SK-N-SH (cell line): ENCODE measurements at places on chromosomes 5 and 9.

GRCh38 chr9:137745541-137745991 lies 126.8 kb downstream of the EHMT1 start:
- H3K27me3 ChIP-seq = no peaks in the 10 kb centered on the region
- DNase-seq = no peak
- no peak overlapping the region for H3K4me3 ChIP-seq
- peaks cover 37% of the 10 kb centered on the region for H3K36me3 ChIP-seq
- H3K27ac ChIP-seq = no peak overlapping the region; the same call in 1 of the 2 replicates

GRCh38 chr9:25121811-25122210 lies 556.4 kb downstream of the TUSC1 start:
- no peak overlapping the region for H3K4me3 ChIP-seq
- no peak overlapping the region for H3K27ac ChIP-seq
- no peak for DNase-seq
- H3K27me3 ChIP-seq = no peaks in the 10 kb centered on the region
- no peaks in the 10 kb centered on the region for H3K36me3 ChIP-seq
- no peaks in the 10 kb centered on the region for H3K4me1 ChIP-seq

DNA sequence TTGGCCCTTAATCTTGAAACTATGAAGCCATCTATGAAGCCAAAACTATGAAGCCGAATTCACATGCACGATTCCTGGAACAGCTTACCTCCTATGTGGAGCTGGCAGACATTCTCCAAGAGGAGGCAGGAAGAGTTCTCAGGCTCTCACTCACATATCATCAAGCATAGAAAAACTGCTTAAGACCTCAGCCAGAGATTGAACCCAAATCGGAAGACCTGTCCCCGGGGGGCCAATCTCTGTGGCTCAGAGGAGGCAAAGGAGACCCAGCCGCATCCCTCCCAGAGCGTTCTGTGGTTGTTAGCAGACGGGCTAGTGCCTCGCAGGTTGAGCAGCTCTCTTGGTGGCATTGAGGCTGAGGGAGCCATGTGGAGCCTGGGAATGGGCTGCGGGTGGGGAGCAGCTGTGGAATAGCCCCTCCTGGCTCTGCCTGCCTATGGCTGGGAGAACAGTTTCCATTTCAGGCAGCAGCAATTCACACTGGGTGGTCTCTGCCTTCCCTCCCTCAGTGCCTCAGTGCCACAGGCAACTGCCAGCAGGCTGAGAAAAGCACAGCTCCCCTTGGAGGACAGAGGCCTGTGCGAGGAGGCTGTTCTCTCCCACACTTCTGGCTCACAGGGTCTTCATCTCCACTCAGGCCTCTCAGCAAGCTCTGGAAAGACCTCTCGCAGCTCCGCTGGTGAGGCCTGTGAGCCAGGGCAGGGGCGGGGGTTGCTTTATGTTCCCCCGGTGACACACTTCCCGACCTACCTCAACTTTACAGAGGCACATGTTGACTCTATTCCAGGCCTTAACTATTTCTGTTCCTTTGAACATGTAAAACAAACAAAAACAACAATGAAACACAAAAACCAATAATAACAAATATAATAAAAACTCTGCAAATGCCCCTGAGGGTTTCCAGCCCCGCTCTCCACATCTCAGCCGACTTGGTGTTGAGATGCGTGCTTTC lies 17.4 kb upstream of the TMEM174 start:
- H3K27ac ChIP-seq = no peak overlapping the region
- no peaks in the 10 kb centered on the region for H3K4me1 ChIP-seq
- no peak overlapping the region for H3K4me3 ChIP-seq
- DNase-seq = no peak
- no peaks in the 10 kb centered on the region for H3K27me3 ChIP-seq

- H3K4me3 ChIP-seq = no peak overlapping the region
- DNase-seq = no peak
- H3K36me3 ChIP-seq = no peaks in the 10 kb centered on the region
- H3K27me3 ChIP-seq = no peaks in the 10 kb centered on the region
- H3K27ac ChIP-seq = no peak overlapping the region
Observed at GRCh38 chr5:1133510-1134201, 21.8 kb upstream of the SLC12A7 start.

- H3K4me1 ChIP-seq = no peaks in the 10 kb centered on the region; the same call in 1 of the 2 replicates
- DNase-seq = no peak
- no peaks in the 10 kb centered on the region for H3K27me3 ChIP-seq
- H3K36me3 ChIP-seq = no peaks in the 10 kb centered on the region
- no peak overlapping the region for H3K4me3 ChIP-seq
- H3K27ac ChIP-seq = no peak overlapping the region
Observed at GRCh38 chr9:9603345-9603744, 1009.5 kb downstream of the PTPRD start.

- no peaks in the 10 kb centered on the region for H3K27me3 ChIP-seq
- peaks cover 25% of the 10 kb centered on the region for H3K36me3 ChIP-seq
- DNase-seq = no peak
- H3K27ac ChIP-seq = no peak overlapping the region
- H3K4me1 ChIP-seq = no peaks in the 10 kb centered on the region; the same call in none of the 2 replicates
Observed at GRCh38 chr5:66013397-66013796, 87.0 kb downstream of the ERBIN start.

- peaks cover 13% of the 10 kb centered on the region for H3K36me3 ChIP-seq
- H3K4me1 ChIP-seq = peaks cover 7% of the 10 kb centered on the region; the same call in 1 of the 2 replicates
- no peaks in the 10 kb centered on the region for H3K27me3 ChIP-seq
- H3K27ac ChIP-seq = no peak overlapping the region
Observed at GRCh38 chr5:172276214-172276613, 7.3 kb downstream of the UBTD2 start.

DNA sequence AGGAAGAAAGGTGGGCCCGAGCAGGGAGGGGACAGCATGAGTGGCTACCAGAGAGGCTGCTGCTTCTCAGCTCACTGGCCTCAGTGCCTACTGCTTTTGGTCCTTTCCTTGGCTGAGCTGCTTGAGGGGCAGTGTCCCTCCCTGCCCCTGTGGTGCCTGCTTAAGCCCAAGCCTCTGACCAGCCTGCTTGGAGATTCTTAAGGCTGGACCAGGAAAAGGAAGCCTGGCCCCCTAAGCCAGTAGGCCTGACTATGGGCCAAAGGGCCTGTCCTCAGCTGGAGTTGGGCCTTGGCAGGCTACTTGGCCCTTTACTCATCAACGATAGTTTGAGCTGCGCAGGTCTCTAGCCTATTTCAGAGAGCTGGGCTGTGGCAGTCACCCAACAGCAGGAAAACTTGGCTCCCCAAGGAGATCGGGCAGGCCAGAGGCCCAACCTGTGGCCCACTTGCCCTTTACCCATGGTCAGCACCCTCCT lies 24.9 kb downstream of the TCF7 start:
- no peaks in the 10 kb centered on the region for H3K27me3 ChIP-seq
- peaks cover 5% of the 10 kb centered on the region for H3K36me3 ChIP-seq
- peak overlapping the region; percentile 69; the same call in 1 of the 2 replicates for H3K27ac ChIP-seq
- no peak for DNase-seq
- H3K4me3 ChIP-seq = no peak overlapping the region

GRCh38 chr9:107172160-107172978 lies 110.7 kb upstream of the RAD23B start:
- no peak overlapping the region for H3K4me3 ChIP-seq
- no peak overlapping the region for H3K27ac ChIP-seq
- peak; percentile 63 for DNase-seq
- no peaks in the 10 kb centered on the region for H3K27me3 ChIP-seq
- H3K36me3 ChIP-seq = no peaks in the 10 kb centered on the region
- peaks cover 10% of the 10 kb centered on the region; the same call in 1 of the 2 replicates for H3K4me1 ChIP-seq

DNA sequence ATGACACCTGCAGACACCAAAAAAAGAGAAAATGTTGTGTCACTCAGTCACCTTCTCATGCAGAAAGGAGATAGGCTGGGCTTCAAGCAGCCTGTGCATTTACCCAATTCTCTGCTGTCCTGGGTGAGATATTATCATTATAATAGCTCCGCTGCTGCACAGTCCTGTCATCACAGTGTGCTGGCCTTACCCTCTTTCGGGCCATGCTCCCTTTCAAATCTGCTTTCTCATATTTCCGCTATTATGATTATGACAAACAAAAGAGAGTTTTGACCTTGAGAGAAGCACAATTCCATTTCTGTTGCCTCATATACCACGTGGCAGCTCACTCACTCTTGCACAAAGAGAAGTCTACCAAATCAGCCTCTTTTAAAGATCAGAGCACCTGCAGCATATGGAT lies 1350.1 kb upstream of the ACO1 start:
- no peaks in the 10 kb centered on the region for H3K27me3 ChIP-seq
- peaks cover 14% of the 10 kb centered on the region; the same call in 1 of the 2 replicates for H3K4me1 ChIP-seq
- no peak overlapping the region for H3K4me3 ChIP-seq
- no peaks in the 10 kb centered on the region for H3K36me3 ChIP-seq

- no peak overlapping the region for H3K4me3 ChIP-seq
- no peaks in the 10 kb centered on the region for H3K4me1 ChIP-seq
- H3K27ac ChIP-seq = no peak overlapping the region
- H3K27me3 ChIP-seq = peaks cover 90% of the 10 kb centered on the region
- DNase-seq = no peak
- H3K36me3 ChIP-seq = no peaks in the 10 kb centered on the region
Observed at GRCh38 chr9:136193891-136194279, 11.0 kb downstream of the LHX3 start.

- H3K4me3 ChIP-seq = no peak overlapping the region
- no peak for DNase-seq
- H3K4me1 ChIP-seq = no peaks in the 10 kb centered on the region
- H3K27me3 ChIP-seq = peaks cover 16% of the 10 kb centered on the region; the same call in 1 of the 2 replicates
- no peaks in the 10 kb centered on the region for H3K36me3 ChIP-seq
Observed at GRCh38 chr5:157159209-157159751, 6.8 kb downstream of the GARIN3 start.

- no peak overlapping the region for H3K27ac ChIP-seq
- no peaks in the 10 kb centered on the region for H3K27me3 ChIP-seq
Observed at GRCh38 chr5:85462957-85463356, 1078.3 kb upstream of the EDIL3 start.

DNA sequence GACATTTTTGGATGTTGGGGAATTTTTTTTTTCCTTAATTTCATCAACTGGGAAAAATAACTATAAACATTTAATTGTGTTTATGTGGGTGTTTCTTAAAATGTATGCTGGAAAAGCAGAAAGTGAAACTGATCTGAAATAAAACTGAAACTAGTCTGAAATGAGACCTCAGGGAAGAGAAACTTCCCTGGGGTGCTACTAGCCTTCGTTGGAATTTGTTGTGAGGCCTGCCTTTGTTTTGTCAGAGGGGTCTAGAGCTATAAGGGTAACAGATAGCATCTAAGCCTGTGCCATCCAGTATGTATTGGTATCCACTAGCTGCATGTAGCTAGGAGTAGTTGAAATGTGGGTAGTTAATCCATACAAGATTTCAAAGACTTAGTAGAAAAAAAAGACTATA lies 10.4 kb downstream of the ZNF618 start:
- no peaks in the 10 kb centered on the region for H3K4me1 ChIP-seq
- H3K4me3 ChIP-seq = peak overlapping the region; percentile 19; the same call in 1 of the 2 replicates
- peaks cover 11% of the 10 kb centered on the region for H3K36me3 ChIP-seq
- H3K27me3 ChIP-seq = no peaks in the 10 kb centered on the region

DNA sequence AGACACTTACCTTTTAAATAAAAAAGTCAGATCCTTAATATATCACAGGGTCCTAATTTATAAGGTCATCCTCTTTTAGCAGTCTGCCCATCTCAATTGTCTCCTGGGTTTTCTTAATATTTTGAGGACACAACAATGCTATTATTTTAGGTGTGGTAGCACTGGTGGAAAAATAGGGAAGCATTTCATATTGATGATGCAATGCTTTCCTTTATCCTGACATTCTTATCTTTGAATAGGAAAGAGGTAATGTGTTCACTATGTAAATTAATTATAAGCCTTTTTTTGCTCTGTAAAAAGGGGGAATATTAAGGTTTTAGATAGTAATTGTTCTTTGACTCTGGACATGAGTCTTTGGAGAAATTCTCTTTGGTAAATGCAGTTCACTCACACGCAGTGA lies 164.7 kb downstream of the YTHDC2 start:
- no peak for DNase-seq
- no peak overlapping the region for H3K4me3 ChIP-seq
- H3K36me3 ChIP-seq = no peaks in the 10 kb centered on the region
- H3K27ac ChIP-seq = no peak overlapping the region
- H3K27me3 ChIP-seq = no peaks in the 10 kb centered on the region

GRCh38 chr5:72607381-72607780 lies 100.2 kb upstream of the ZNF366 start:
- no peak for DNase-seq
- no peak overlapping the region for H3K4me3 ChIP-seq
- H3K4me1 ChIP-seq = peaks cover 28% of the 10 kb centered on the region
- H3K27me3 ChIP-seq = no peaks in the 10 kb centered on the region
- H3K36me3 ChIP-seq = no peaks in the 10 kb centered on the region

DNA sequence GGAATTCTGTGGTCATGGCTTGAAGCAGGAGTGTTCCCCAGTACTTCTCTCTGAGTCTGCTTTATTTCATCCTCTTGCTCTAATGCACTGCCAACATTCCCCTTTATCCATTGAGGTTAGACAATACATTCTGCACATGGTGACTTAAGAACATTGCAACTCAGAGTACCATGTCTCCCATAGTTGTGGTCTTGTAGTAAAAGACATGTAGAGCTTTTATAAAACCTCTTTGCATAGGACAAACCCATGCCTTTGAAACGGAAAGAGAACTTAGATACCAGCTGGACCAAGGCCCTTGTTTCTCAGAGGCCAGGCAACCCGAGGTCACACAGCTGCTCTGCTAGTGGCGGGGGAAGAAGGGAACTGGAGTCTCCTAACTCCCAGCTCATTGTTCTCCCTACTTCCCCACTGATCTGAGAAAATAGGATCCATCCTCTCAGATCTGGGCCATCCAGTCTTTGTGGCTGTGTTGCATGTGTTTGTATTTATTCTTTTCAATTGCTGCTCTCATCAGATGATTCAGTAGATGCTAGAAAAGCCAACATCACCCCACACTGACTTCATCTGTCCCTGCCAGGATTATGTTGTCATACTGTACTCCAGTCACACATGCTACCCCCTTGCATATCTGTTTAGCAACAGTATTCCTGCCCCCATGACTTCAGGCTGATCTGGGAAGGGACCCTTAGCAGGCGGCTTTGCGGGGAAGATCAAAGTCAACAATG lies 236.9 kb downstream of the SAXO1 start:
- peak overlapping the region; percentile 40; the same call in 1 of the 2 replicates for H3K27ac ChIP-seq
- H3K4me3 ChIP-seq = no peak overlapping the region
- H3K36me3 ChIP-seq = peaks cover 9% of the 10 kb centered on the region; the same call in 1 of the 2 replicates
- no peaks in the 10 kb centered on the region for H3K27me3 ChIP-seq
- H3K4me1 ChIP-seq = peaks cover 12% of the 10 kb centered on the region

DNA sequence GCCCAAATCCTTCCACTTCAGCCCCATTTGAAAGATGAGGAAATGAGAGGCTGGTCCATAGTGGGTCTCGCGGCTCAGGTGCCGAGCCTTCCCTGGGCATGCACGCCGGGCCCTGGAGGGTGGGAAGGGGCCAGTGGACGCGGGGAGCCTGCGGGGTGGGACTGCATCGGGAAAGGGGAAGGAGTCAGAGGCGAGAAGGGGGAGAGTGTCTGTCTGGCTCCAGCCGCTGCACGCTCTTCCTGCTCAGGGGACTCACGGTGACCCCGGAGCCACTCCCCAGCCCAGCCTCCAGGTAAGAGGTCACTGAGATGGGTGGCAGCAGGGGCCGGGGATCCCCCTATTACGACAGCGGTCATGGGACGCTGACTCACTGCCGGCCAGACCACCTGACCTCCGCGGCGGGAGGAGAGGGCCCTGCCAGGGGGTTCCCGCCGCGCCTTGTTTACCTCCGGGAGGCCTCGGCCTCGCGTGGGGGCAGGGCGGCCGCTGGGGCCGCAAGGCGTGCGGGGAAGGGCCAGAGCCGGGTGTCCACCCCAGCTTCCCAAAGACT lies 1.9 kb upstream of the SQSTM1 start:
- peak; percentile 88 for DNase-seq
- H3K4me1 ChIP-seq = peaks cover 22% of the 10 kb centered on the region
- H3K36me3 ChIP-seq = peaks cover 18% of the 10 kb centered on the region
